ENCODE measurements at places on chromosomes 16 and 17.

DNA sequence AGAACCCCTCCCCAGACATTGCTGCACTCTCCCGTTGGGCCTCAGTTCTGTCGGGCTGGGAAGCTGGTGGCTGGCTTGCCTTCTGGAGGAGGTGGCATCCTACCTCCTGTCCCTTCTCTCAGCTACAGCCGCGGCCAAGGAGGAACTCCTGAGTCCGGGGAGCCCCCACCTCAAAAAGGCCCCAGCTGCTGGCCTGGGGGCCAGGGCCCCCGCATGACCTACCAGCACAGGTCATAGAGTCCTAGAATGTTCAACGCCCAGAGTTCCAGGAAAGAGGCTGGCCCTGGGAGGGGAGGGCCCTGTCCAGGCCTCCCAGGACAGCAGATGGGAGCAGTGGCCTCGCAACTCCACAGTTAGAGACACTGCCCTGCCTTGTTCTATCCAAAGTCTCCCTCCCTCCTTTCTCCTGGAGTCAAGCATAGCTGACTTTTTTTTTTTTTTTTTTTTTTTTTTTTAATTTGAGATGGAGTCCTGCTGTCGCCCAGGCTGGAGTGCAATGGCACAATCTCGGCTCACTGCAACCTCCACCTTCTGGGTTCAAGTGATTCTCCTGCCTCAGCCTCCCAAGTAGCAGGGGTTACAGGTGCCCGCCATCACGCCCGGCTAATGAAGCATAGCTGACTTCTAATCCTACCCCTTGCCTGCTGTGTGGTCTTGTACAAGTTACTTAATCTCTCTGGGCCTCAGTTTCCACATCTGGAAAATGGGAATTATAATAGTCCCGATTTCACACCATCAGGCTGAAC lies 7.1 kb downstream of the CARHSP1 start:
- DNase-seq: no peak

DNA sequence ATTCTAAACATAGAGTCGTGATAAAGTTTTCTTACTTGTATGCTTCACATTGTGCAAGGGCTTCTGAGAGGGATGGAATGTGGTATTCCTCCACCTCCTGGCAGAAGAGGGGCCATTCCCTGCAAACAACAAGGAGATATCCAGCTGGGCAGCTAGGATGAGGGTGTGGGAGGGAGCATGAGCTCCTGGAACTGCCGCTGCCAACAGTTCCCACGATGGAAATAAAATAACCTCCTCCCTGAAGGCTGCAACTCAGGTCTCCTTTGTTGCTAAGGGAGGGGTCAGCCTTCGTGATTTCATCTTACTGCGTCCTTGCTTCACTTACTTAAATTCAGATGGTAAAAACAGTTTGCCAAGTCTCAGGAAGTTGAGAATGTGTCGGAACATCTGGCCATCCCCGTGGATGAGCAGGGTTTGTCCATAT lies 15.6 kb downstream of the PLEKHG4 start:
- no peak for DNase-seq

DNA sequence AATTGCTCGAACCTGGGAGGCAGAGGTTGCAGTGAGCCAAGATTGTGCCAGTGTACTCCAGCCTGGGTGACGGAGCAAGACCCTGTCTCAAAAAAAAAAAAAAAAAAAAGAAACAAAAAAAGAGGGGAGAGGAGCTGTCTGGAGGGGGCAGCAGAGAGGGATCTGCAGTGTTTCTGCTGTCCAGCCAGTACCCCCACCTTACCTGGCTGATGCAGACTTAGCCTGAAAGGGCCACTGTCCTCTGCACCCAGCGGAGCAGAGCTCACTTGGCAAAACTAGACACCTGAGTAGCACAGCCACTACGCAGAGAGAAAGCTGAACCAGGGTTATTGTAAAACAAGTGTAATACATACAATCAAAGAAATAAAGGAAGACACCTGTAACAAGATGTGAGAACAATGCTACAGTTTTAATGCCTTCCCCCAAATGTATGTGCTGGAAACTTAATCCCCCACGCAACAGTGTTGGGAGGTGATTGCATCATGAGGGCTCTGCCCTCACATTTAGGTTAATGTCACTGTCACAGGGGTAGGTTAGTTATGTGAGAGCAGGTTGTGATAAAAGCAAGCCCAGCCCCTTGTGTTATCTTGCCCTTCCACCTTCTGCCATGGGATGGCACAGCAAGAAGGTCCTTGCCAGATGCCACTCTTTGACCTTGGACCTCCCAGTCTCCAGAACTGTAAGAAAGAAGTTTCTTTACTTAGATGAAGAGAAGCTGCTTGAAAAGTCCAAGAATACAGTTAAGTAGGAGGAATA lies 211.2 kb downstream of the RPTOR start:
- DNase-seq: no peak

DNA sequence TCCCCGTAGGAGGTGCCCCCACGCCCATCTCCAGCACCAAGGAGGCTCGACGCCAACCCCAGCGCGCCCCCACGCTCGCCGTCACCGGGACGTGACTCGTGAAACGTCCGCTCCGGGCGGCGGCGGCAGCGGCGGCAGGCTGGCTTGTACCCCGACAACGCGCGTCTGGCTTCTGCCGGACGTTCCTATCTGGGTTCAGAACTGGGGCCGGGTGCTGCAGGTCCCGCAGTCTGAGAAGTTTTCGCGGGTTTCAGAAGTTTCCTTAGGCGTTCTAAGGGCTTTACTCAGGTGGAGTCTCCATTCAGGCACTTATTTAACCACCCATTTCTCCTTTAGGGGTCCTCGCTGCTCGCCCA lies 672 bp upstream of the ALKBH5 start:
- DNase-seq: peak; percentile 68

DNA sequence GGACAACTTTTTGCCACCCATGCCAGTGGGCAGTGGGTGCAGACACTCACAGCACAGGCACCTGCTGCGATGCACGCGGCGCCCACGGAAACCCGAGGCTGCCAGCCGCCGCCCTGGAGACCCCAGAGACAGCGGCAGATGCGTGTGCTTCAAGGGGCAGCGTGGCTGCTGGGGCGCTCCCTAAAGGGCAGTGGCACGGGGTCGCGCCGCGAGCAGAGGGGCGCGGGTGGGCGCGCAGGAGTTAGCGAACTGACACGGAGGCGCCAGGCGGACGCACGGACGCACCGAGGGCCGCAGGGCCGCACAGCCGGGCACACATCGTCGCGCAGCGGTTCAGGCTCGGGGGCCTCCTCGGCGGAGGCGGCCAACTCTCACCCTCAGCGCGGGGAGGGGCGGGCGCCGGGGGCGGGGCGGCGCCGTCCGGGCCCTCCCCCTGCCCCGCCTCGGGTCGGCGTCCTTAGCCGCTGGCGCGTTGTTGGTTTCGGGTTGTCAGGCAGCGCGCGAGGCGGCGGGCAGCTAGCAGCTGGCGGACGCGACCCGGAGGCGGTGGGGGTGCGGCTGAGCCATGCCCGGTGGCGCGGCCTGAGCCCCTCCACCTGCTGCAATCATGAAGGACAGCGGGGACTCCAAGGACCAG lies at the start of gene KIF19:
Gene KIF19, plus strand, starts transcription at position 484 of the 637 bp plus-strand sequence. Its CDS starts 124 bp downstream, at position 608.
- DNase-seq: peak; percentile 20

DNA sequence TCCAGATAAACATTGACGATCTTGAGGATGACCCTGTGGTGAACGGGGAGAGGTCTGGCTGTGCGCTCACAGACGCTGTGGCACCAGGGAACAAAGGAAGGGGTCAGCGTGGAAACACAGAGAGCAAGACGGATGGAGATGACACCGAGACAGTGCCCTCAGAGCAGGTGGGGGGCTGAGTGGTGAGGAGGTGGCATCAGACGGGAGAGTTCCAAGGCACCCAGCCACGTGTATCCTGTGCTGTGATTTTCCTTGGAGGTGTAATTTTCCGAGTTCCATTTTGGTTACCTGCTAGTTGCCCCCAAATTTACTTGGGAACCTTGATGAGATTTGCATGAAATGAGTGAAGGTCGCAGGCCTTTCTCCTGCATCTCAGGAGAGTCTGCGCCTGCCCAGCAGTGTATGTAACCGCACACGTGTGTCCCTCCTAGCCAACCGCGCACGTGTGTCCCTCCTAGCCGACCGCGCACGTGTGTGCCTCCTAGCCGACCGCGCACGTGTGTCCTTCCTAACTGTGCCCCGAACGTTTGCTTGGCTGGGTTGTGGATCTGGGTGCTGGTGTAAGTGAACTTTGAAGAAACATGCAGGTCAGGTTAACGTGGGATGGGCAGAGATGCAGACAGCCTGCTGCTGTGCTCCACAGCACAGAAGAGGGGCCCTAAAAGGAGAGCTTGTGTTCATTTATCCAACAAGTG lies 10.1 kb downstream of the TCF25 start:
- DNase-seq: no peak

GRCh38 chr16:20931066-20931600 lies 30.6 kb downstream of the LYRM1 start:
- no peak for DNase-seq

GRCh38 chr16:69286941-69287713 lies 24.0 kb upstream of the VPS4A start:
- no peak for DNase-seq

DNA sequence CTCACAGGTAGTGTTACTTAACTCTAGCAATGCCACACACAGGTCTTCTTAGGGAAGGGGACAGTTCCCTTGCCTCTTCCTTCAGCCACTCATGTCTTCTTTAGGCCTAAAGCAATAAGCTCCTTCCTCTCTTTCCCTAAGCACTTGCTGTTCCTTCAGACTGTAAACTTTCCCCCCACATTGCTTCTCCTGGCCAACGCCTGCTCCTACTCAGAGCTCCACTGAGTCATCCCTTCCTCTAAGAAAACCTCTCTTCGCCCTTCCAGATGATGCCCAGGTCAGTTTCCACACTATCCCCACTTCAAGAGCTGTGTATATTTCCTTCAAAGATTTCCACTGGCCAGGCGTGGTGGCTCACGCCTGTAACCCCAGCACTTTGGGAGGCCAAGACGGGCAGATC lies 12.5 kb upstream of the EPOP start:
- no peak for DNase-seq

- no peak for DNase-seq
Measured at GRCh38 chr16:87855852-87856715, 13.2 kb downstream of the SLC7A5 start.

DNA sequence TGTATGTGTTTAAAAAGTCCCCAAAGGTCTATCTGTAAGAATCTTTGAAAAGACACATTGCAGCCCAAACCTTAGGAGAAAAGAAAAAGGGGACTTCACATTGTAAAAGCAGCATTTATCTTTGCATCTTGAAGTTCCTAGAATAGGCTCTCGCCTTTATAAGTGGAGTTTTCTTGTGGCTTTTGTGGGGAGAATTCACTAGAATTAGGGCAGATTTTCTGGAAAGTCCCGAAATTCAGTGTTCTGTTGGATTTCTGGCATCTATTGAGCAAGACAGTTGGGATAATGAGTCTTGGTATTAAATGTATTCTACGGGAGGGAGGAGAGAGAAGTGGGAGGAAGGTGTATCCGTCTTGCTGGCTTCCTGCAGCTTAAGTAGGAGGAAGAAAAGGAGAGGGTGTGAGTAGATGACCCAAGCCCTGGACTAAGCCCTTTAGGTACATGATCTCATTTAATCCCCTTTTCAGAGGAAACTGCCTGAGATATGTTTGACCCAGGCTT lies 62.6 kb downstream of the PRKCA start:
- no peak for DNase-seq

DNA sequence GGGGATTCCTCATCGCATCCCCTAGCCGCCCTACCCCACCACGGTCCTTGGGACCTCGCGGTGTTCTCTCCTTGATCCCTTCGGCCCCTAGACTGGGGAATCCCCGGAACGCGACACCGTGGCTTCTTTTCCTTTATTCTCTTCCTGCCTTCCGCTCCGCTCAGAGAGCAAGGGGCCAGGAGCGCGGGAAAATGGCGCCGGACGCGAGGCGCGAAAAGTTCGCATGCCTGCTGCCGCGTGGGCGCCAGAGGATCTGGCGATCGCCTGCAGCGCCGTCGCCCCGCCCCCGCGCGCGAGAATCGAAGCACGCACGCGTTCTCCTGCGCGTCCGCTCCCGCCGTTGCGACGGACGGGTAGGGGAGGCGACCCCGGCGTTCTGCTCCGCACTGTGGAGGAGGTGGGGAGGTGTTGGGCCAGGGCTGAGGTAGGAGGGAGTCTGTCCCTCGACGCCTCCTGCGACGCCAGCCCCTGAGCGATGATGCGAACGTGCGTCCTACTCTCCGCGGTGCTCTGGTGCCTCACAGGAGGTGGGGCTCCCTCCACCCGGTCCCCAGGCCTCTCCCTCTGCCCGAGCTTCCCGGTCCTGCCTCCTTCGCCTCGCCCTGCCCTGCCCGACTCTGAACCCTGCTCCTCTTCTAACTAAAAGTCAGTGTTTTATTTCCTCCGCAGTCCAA lies at the start of gene ZPBP2:
Gene ZPBP2, plus strand, starts transcription at position 323 of the 674 bp plus-strand sequence. Its CDS starts 153 bp downstream, at position 476.
- peak; percentile 43 for DNase-seq

Data from naive thymus-derived CD4-positive, alpha-beta T cell (primary cell).